ENCODE measurements at places on chromosomes 3 and 15. TPM values are rescaled to one million over a fixed set of nuclear protein-coding genes. Genes with fewer than 3 reads are reported as not detected.

- DNase-seq, result no peak
These were observed 340.8 kb downstream of the NAALADL2 start for GRCh38 chr3:175199961-175200360.

DNA sequence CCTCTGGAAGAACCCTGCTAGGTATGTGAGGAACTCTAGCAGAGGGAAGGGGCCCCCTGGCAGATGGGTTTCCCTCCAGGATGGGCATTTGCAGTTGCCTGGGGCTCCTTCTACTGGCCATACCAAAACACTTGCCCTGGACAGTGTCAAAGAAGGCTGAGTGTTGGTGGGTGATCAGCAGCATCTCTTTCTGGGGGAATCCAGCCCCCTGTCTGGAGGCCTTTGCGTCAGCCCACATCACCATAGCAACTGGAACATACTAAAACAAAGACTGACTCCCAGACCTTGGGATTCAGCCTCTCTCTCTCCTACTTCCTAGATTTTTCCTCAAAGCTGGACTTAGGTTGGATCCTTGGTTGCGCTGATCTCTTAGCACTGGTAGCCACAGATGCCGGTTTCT lies 8.1 kb downstream of the CEMIP start:
- no peak for DNase-seq

- no peak for DNase-seq
These were observed 2.8 kb upstream of the THSD4 start for GRCh38 chr15:71112429-71112828.

- no peak for DNase-seq
These were observed 1.3 kb downstream of the CAV3 start for GRCh38 chr3:8734908-8735307.

C3orf85 gene
- not detected for total RNA-seq

COX5A gene
- total RNA-seq, result 82.1 TPM

DNA sequence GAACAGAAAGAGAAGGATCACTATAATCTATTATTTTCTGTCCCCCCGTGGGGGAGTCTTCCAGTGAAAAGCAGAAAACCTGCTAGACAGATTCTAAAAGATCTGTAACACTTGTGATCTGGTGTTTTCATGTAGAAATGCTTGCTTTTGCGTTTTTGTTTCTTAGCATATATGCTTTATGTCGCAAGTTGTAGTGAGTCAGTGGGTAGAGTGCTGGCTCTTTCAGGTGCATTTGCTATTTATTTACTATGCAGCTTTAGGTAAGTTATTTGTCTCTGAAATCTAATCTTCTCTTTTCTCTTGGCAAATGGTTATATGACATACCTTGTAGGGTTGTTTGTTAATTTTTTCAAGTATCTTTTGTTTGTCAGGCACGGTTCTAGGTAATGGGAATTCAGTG lies 9.4 kb downstream of the AKAP13 start:
- no peak for DNase-seq

- DNase-seq, result peak; percentile 5
These were observed 10.5 kb upstream of the BUB1B start for GRCh38 chr15:40150163-40150925.

GRCh38 chr3:141529717-141530414 lies 43.0 kb downstream of the RASA2 start:
- DNase-seq, result no peak

CEP19 gene
- 5.6 TPM for total RNA-seq

GRCh38 chr3:81743096-81744025 lies 18.1 kb downstream of the GBE1 start:
- peak; percentile 91 for DNase-seq

GRCh38 chr3:69294014-69294766 lies 91.7 kb downstream of the FRMD4B start:
- no peak for DNase-seq

CLDND1 gene
- 125 TPM for total RNA-seq

SLC24A5 gene
- total RNA-seq, result not detected

GRCh38 chr15:90039996-90040395 lies 38.9 kb downstream of the ZNF710 start:
- DNase-seq, result no peak

- DNase-seq, result no peak
These were observed 657.3 kb downstream of the VGLL3 start for GRCh38 chr3:86333636-86334035.

PLA2G4D gene
- total RNA-seq, result not detected

DNA sequence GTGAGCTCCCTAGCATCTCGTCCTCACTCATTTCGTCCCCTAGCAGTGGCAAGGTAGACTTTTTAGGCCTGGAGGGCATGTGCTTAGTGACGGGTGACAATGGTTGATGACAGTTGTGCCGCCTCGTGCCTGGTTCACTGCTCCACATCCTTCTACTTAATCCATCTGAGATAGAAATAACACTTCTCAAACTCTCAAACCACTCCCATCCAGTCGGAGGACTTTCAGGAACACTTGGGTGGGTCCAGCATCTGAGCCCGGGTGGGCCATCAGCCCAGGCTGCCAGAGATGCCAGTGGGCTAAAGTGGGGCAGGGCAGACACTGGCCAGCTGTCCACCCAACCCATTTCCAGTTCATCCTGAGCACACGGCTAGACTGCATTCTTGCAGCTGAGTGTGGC lies 79.7 kb upstream of the SMAD3 start:
- DNase-seq, result no peak

GRCh38 chr3:71066849-71067261 lies 516.7 kb downstream of the FOXP1 start:
- no peak for DNase-seq

COX17 gene
- total RNA-seq, result 20.7 TPM

DNA sequence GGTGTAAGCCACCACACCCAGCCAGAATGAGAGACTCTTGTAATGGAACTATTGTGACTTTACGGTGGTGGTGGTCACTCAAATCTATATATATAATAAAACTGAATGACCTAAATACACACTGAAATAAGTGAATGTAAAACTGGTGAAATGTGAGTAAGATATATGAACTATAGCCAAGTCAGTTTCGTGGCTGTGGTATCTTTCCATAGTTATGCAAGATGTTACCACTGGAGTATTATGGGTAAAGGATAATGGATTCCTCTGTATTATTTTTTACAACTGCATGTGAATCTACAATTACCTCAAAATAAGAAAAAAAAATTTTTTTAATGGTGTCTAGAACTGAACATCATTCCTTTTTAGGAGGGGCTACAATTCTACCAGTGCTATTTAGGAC lies 21.9 kb downstream of the PIK3CB start:
- no peak for DNase-seq

TMIE gene
- total RNA-seq, result not detected

- DNase-seq, result no peak
These were observed 557.0 kb upstream of the SGO1 start for GRCh38 chr3:20742903-20743552.

DNA sequence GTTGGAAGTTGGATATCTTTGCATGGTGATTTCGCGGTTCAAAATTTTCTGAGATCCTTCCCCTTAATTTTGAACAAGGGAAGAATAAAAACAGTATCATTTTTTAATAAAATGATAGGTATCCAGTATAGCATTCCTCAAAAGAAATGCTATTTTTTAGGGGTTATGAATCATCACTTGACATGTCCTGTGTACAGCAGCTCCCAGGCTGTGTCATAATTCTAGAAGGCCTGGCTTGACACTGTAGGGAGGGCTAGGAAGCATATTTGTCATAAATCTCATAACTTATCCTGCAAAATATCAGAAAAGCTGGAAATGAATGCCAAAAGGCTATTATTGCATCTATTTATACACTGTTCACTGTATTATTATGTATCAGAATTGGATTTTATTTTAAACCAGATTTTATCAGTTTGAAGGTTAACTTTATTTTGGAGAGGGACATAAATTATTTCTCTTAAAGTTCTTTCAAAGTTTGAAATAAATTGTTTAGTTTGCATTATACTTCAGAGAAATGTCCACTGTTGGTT lies 539.1 kb upstream of the ROBO2 start:
- DNase-seq, result no peak

DNA sequence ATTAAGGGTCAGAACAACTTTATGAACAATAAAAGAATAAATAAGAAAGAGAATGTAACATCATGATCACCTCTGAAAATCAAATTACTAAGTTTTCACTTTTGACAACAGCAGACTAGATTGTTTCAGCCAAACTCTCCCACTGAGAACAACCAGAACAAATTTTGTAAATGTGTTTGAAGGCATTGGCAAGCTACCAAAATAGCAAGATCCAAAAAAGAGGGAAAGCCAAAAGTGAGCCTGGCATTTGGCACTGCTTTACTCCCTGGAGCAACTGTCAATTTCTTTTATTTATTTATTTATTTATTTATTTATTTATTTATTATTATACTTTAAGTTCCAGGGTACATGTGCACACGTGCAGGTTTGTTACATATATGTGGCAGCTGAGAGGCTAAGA lies 67.2 kb downstream of the CFAP44 start:
- DNase-seq, result no peak

Data from dermis microvascular lymphatic vessel endothelial cell (primary cell).